ENCODE measurements at places on chromosomes 3 and 15.

DNA sequence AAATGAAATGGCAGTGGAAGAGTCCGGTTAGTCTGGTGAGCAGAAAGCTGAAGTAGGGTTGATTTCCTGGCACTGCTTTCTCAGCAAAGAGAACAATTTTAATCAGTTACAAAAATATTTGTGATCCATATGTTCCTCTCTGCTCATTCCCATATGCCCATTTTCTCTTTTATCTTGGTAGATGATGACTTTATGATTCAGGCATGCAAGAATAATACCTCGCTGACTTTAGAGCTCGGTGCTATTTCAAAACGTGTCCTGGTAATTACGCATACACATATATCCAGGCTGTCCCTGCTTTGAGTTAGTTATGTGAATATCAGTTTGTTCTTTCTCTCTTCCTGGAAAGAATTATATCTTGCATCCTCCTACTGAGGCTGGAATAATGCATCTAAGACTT, 38.5 kb downstream of the ARPP21 start:
- no peak for DNase-seq

DNA sequence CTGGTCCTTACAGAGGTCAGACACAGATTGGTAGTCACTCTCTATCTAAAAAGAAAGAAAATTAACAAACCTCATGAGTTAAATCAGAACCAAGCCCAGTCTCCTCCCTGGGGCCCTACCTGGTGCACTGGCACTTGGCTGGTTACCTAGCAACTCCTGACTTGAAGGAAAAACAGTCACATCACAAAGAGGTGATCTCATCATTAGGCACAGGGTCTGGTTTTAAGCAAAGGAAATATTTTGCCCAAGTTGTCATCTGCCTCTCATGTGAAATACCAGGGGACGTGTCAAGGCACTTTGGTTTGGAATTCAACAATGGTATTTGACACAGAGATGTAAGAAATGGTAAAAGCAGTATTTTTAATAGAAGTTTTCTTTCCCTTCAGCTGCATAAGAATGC, 47.7 kb upstream of the FMN1 start:
- no peak for DNase-seq

- DNase-seq: no peak
Observed at GRCh38 chr15:59298225-59298853, 74.3 kb downstream of the MYO1E start.

DNA sequence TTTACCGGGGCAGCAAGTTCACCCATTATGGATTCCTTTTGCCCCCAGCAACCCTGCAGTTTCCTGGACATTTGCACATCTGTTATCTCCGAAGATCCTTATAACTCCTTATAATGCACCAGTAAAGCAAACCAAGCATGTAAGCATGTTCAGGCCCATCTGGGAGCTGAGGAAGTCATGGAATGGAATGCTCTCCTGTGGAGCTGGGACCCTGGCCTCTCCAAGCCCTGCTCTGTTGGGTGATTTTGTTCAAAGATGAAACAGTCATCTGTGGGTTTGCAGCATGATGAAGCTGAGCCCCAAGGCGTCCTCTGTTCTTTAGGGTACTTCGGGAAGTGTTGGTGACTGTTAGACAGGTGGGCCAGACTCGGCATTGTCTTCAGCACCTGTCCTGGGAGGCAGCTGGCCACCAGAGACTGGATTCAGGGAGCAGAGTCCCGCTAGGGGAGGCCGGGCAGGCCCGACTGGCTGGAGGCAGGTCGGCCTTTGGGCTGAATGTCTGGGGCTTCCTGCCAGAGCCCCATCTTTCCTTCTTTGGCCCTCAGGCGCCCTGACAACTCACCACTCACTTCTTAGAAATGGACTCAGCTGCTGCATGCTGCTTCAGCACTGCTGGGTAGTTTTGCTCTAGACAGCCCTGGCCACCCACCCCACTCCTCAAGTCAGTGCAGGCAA, 3.9 kb downstream of the DNAH1 start:
- DNase-seq: peak; percentile 74

GRCh38 chr3:158355623-158356588, 215.1 kb upstream of the MLF1 start:
- no peak for DNase-seq

DNA sequence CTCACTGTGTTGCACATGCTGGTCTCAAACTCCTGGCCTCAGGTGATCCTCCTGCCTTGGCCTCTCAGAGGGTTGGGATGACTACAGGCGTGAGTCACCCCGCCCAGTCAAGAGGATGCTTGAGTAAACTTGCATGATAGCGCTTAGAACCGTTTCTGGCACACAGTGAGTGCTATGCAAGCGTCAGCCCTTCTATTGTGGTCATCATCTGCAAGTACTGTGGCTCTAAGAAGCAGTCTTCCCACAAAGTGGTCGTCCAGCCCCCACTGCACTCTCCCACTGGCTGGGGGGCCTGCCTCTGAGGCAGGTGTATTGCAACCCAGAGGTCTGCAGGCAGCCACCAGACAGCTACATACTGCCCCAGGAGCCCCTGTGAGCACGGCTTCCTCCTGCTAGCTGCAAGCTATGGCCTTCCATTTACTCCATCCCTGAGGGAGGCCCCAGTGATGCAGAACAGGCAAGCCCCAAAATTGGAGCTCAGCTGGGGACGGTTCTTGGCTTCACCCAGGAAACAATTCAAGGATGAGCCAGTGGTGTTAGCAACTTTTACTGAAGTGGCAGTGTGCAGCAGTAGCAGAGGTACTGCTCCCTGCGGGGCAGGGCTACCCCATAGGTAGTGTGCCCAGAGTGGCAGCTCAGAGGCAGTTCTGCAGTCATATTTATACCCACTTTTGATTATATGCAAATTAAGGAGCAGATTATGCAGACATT, 95.4 kb downstream of the LSM3 start:
- no peak for DNase-seq

- DNase-seq: no peak
Observed at GRCh38 chr3:94513600-94513999, 450.7 kb downstream of the NSUN3 start.

- DNase-seq: no peak
Observed at GRCh38 chr3:59442046-59442445, 392.2 kb upstream of the CFAP20DC start.

DNA sequence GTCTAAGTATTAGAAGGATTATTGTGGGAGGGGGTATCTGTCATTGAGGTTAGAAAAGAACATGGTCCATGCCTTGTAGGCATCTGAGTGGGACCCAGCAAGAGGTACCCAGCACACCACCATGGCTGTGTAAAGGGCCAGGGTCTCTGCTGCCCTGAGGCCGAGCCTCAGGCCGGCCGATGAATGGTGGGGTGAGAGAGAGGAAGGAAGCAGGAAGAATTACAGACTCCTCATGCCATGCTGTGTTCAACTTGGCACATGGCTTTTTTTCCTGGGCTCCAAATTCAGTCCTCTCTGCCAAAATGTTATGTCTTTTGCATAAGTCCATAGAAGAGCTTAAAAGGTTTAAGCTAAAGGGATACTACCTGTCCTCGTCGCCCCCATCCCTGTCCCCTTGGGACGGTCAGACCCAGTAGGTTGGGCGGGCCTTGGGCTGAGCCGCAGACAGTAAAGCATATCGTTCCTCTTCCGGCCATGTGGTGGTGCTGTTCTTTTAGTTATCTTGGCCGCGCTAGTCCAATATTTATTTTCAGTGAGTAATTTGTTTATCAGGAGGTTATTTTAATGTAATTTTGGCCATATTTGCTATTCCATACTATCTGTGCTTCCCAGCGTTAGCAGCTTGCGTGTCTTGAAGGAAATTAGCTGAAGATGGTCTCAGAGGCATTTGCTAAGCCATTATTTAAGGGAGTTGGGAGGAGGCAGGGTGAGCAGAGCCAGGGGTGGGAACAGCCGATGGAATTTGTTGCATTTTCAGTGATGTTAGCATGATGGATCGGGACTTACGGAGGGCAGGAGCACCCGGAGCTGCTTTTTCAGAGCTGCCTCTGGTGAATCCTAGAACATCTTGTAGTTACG, 152.4 kb downstream of the AGBL1 start:
- DNase-seq: no peak

DNA sequence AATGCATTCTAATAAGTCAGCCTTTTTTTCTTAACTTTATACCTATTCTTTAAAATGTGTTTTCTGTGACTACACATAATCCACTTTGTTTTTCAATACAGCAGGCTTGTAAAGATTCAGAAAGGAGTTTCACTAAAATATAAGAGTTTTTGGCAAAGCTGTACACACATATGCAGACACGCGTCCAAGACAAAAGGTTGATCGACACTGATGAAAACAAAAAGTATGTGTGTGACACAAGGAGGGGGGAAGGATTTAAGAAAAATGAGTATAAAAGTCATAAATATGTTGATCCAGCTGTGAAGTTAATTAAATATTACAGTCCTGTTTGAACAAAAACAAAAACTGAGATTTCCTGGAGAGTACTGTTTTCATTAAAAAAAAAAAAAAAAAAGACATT, 294.5 kb upstream of the RARB start:
- no peak for DNase-seq

DNA sequence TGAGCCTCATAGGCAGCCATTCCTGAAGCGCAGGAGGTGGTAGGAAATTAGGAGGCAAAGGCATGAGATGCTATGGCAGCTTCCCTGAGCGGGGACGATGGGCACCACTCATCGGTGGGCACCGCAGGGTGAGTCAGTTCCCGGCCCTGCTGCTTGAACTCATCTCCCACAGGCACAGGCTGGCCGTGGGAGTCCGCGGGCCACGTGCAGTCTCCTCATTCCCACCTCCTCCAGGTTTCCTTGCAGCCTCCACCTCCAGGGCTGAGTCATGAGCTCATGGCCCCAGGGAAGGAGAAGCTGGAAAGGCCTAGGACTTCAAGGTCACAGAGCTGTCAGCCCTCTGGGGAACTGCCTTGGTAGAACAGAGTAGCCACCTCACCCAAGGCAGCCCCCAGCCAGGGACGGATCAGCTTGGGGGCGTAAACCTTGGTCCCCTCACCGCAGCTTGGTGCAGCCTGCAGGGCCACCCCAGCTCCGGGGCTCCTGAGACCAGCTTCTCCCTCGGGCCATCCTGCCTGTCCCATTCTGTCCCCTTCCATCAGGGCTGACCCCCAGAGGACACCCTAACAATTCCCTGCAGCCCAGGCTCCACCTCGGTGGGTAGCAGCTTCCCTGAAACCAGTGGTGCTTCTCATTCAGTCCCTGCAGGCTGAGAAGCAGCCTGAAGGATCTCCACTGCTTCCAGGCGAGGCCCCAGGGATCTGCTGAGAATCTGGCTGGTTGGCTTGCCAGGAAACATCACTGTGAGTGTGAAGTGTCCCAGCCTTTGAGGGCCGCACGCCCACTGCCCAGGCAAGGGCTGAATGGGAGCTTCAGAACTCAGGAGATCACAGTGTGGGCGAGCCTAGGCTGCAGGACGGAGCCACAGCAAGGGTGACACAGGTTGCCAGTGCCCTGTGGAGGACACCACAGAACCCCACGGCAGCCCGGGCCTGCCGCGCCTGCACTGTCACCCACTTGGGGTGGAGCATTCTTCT, 150.7 kb upstream of the MEF2A start:
- peak; percentile 79 for DNase-seq

DNA sequence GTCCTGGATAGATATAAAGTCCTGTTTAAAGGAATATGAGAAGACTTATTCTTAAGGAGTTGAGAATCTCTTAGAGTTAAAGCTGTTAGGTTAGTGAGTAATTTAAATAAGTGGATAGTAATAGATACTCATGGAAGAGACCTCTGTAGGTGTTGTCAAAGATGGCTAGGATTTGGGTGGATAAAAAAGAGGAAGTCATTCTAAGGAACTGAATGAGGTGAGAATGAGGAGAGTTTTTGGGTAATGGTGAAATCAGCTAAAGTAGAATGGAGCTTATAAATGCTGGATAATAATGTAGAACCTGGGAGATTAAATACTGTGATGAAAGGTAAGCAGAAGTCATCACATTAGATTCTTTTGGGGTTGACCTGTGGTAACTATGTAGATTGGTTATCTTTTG, 8.1 kb downstream of the ARIH1 start:
- DNase-seq: no peak

GRCh38 chr15:100048736-100049135, 293.0 kb downstream of the ADAMTS17 start:
- DNase-seq: no peak

GRCh38 chr3:127908202-127908601, 6.8 kb upstream of the KBTBD12 start:
- no peak for DNase-seq

DNA sequence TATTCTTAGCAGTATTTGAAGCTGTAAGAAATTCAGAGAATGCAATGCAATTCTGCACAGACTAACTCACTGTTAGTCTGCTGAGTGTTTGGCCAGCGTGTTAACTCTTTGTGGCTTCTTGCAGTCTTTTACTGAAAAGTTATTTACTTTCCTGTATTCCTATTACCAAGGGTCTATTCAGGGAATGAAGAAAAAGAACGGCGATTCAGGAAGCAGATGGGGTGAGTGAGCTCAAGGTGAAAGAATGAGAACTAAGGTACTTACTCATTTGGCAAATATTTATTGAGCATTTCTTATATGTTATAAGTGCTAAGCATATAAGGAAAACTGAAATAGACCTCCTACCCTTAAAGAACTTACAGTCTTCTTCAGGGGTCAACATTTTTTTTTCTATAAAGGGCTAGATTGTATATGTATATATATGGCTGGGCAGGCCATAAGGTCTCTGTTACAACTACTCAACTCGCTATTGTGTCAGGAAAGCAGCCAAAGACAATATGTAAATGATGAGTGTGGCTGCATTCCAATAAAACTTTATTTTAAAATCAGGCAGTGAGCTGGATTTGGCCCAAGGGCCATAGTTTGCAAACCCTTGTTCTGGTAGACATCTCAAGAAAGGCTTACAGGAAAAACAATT, 271.9 kb upstream of the GADL1 start:
- DNase-seq: no peak

GRCh38 chr15:41798607-41799487, 24.6 kb downstream of the MAPKBP1 start:
- no peak for DNase-seq

DNA sequence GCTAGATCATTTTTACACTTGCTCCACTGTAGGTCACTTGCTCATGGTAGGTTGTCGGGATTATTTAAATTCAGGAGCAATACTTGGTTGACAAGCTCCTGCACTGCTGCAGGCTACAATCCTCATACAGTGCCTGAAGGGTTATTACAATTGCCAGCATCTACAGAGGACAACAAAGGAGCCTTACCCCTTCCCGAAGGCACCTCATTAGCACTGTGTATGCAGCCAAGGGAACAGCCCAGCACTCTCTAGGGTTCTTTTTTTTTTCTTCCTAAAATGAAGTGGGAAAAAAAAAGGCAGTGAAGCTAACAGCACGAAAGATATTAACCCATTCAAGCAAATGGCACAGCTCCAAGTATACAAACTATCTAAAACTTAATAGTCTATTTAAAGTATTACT, 142.7 kb downstream of the ULK4 start:
- DNase-seq: no peak

GRCh38 chr15:32730677-32731654, 13.2 kb downstream of the GREM1 start:
- peak; percentile 70 for DNase-seq

DNA sequence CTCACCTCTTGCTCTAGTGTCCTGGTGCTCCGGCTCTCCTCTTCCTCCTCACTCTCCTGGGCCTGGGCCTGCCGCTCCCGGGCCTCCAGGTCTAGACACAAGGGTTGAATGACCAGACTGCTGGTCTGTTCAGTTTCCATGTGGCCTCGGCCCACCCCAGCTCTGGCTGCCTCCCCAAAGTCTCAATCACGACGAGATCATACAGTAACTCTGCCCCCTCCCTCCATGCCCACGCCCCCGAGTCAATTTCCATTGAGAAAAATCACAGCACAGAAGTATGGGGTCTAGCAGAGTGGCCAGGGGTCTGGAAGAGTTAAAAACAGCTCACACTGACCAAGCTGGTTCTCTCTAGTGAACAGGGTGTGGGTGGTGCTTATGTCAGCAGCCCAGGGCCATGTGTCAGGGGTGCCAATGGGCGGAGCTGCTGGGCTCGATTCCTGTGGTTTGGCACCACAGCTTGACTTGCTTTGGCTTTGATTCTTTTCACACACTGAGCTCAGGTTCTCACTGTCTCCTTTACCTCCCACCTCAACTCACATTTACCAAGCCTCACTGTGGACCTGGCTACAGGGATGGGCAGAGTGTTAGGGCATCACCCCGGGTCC, 6.9 kb downstream of the C15orf62 start:
- DNase-seq: no peak

Data from posterior vena cava (tissue), 2 donors.